ENCODE measurements at places on chromosomes 3 and 15.

DNA sequence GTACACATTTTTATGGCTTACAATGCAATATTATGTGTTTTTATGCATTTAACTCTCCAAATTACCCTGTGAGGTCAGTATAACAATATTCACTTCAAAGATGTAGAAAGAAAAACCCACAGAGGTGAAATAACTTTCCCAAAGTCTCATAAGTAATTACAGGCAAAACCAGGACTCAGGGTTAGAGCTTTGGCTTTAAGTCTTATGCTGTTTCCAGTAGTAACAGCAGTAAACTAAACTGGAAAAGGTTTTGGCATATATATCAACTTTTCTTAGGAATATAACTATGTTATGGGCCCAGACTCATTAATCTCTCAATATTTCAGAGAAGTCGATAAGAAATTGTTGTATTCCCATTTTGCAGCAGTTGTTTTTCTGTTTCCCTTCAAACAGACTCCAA, 206.3 kb upstream of the KCNMB2 start:
- no peak for DNase-seq

DNA sequence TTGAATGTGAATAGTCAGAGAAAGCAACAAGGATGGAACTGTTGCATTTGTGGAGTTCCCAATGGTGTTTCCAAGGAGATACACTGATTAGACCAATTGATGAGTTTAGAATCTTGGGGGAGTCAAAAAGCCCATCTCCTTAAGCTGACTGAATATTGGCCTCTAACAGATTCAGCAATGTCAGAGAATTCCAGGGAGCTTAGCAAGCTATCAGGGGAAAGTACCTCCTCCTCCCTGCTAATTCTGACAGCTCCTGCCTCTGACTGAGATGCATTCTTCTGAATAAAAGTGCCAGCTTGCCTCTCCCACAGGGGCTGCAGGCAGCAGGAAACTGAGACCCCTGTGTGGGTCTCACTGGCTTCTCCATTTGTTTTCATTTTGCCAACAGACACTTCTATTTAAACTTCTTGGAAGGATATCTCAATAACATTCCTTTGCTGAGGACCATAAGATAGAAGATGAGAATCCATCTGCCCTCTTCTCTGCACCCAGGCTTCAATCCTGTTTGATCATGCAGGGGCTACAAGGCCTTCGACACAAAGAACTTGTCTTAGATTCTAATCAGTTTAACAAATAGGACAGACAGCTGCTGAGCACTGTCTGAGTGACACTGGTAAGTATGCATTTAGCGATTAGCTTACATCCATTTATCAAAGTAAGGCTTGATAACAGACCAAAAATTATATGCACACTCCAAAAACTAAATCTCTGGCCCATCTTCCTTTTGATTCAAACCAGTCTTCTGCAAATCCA, 1080.8 kb downstream of the TUSC7 start:
- no peak for DNase-seq

DNA sequence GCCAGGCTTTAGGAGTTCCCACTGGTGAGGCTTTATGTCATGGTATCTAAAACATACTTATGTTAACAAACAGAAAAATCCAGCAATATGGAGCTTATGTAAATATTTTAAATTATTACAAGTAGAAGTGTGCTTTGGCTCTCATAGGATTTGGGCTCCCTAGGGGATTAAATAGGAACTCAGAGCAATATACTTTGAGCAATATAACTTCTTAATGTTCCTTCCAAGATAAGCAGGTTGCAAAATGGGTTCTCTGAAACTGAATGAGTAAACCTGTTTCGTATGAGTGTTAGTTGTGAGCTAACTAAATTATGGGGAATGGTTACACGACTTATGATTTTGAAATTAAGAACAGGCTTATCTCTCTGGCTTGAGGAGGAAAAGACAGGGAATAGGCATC, 366.1 kb upstream of the ZNF385D start:
- no peak for DNase-seq

DNA sequence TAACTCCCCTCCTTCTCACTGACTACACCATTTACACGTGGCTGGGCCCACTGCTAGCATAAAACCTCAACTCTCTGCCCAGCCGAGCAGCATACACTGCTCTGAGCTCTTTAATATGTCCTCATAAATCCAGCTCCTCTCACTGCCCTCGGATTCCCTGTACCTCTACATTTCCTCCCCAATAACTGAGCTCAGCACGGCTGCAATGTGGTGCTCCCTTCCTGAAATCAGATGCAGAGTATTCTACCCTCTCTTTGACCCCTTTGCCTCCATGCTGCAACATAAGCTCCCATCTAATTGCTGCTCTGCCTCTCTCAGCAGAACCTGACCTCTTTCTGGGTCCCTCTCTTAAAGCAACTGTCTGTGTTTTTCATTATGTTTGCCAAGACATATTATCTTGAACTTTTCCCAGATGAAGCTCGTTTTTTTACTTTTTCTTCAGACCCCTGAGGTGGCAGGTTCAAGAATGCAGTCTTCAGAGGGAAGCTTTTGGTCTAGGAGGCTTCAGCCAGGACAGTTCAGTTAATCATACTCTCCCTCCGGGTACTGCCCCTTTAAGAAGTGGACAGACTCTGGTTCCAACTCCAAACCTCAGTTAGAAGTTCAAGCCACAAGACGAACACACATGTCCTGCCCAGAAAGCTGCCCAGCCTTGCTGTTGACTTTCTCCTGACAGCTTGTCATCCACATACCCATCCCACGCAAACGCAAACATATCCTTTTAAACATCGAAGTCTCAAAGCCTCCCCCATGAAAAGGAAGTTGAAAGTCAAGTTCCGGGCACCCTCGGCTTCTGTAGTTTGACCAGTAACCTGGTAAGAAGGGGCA, 81.1 kb upstream of the NEO1 start:
- DNase-seq = no peak
